Stimulated activated naive CD8-positive, alpha-beta T cell treated with anti-CD3 and anti-CD28 coated beads, Interleukin-15, Interleukin-2, amounts not matched to agents 100 U/mL and 50 U/mL, for 24 hours (primary cell): ENCODE measurements at places on chromosomes 7 and 10.
A peak's percentile ranks its signal among the peaks of the same experiment; 100 is the strongest.

DNA sequence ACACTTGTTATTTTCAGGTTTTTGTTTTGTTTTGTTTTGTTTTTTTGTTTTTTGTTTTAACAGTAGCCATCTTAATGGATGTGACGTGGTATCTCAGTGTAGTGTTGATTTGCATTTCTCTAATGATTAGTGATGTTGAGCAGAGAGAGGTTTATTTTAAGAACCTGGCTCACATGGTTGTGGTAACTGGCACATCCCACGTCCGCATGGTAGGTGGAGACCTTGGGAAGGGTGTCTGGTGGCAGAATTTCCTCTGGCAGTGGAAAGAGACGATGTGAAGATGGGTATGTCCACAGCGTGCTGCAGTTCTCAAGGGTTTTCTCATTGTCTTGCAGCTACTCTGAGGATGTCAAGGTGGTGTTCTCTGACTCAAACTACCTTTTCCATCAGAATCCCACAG is 252.2 kb downstream of the GALNT17 start:
- DNase-seq: no peak

DNA sequence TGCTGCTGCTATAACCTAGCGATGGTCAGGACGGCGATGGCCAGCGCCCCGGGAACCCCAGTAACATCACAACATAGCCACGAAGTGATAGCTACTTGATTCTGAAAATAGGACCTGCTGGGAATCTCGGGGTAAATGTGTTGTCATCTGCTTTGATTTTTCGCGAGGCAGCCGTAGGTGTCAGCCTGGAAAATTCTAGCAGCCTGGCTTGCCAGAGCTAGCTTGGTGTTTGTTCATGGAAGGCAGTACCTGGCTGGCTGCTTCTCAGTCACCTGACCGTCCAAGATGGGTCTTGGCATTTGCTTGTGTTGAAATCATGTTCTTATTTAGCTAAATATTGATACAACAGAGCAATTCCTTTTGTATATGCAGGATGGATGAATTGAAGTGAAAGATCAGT is 82.4 kb upstream of the BTBD16 start:
- DNase-seq: no peak

GRCh38 chr7:22252016-22252415 is 104.9 kb downstream of the RAPGEF5 start:
- DNase-seq: no peak

DNA sequence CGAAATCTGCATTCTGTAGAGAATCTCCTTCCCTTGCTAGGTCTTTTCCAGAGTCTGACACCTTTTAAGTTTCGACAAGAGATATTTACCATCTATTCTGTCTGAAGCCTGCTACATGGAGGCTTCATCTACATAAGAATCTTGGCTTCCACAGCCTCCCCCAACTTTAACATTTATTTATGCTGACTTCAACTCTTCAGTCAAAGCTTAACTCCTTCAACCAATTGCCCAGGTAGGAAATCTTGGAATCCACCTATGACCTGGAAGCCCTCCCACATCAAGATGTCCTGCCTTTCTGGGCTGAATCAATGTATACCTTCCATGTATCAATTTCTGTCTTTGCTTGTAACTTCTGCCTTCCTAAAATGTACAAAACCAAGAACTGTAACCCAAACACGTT is 54.7 kb downstream of the MINPP1 start:
- no peak for DNase-seq

DNA sequence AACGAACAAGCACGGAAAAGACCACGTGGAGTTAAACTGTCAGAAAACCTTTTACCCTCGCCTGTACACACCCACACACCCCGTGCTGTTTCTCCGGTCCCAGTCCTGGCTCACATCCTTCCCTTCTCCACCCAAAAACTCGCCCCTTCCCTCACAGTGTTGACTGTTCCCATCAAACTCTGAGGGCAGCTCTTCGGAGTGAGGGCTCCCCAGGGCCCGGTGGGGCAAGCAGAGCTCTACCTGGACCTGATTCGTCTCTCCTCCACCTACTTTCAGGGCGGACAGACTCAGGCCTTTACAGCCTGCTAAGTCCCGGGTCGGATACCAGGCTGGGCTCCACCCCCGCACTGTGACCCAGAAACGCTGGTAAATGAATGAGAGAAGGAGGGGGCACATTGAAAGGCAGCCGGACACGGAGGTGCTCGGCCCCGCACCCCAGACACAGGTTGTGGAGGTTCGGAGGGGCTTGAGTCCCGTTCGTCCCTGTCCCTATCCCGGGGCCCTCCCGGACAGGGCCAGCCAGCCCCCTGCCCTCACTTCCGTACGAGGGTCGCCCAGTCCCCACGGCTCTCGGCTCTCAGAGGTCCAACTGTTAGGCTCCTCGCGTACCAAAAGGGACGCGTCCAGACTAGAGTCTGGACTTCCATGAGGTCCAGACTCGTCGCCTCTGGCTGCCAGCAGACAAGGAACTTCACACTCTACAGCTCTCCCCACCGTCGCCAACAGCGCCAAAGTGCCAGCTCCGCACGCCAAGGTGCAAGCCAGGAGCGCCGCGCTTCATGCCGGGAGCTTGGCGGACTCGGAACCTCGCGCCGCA is 31.7 kb upstream of the ASL start:
- peak; percentile 41 for DNase-seq

DNA sequence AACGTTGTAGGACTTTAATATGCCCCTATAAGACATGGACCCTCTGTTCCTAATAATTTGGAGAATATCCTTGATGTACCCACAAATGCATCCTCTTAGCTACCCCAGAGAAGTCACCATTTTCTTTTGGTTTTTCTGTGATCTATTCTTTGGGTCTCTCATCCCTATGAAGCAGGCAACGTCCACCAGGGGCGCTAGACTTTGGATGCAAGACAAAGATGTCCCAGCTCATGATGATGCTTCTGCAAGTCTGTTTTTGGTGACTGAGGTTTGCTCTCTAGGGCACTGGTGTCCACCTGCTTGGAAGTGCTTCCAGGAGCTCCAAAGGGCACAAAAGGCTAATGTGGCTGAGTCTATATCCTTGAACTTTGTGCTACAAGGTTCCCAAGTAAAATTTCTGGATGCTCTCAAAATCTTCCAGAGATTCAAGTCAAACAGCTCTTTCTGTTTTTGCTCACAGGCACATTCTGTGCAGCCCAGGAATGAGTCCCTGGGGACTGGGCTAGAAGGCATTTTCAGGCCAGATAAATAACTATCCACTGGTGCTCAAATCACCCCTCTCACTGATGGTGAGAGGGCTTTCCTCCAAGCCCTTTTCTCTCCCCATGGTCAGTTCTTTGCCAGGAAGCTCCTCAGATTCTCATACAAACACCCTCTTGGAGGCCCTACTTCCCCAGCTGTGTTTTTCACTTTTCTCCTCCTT is 166.4 kb downstream of the C7orf25 start:
- DNase-seq: peak; percentile 66

DNA sequence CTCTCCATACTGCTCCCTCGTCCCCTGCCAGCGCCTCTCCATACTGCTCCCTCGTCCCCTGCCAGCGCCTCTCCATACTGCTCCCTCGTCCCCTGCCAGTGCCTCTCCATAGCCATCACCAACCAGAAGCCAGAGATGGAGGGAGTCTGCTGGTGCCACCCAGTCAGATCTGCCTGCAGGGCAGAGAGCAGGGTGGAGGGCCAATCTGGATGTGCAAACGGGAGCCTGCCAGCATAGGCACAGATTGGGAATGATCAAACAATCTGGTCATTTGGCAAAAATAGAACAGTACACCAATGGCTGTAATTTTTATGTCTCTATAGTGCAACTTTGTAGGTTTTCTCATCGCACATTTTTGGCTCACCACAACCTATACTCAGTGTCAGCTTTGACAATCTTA is 76.9 kb upstream of the LRRC4 start:
- DNase-seq: no peak

GRCh38 chr7:101146-102046 is 91.0 kb upstream of the FAM20C start:
- DNase-seq: no peak

DNA sequence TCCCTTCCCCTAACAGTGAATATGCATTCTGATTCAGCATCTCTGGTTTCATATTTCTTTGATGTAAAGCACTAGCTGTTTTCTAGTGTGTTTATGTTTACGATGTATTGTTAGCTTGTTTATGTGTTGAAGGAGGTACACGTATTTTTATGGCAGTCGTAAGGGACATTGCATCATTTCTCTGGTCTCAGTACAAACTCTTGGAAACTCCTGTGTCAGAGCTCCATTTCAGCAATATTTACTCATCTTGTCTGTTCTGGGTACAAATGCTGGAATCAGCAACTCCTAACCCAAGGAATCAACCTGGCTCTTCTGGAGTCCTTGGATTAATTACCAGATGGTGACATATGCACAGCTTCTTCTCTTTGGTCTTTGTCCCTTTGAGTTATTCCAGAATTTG is 270.0 kb upstream of the PLXDC2 start:
- DNase-seq: no peak

GRCh38 chr7:10022957-10023356 is 950.7 kb upstream of the PHF14 start:
- DNase-seq: no peak

DNA sequence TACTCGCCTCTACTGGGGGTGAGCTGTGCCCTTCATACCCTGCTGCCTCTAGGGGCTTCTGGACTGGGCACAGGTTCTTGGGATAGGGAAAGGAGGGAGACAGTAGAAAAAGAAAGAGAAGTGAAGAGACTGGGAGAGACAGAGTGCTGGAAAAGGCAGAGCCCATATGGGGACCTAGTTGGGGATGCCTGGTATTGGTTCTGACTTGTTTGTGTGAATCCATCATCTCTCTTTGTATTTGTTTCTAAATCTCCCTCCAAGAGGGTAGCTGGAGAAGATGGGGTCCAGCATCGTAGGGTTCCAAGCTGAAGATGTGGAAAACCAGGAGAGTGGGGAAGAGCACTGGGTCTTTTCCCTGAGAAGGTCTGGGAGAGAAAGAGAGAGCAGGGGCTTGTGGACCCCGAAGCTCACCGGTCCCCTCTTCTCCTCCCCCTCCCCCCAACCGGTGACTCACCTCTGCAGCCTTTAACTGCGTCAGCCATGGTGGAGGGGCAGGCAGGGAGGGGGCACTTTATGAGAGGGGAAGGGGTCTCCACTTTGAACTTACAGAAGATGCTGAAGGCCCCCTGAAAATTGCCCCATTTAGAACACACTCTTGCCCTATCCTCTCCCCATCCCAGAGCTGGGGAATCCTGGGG is 3.2 kb upstream of the VGF start:
- DNase-seq: peak; percentile 48

DNA sequence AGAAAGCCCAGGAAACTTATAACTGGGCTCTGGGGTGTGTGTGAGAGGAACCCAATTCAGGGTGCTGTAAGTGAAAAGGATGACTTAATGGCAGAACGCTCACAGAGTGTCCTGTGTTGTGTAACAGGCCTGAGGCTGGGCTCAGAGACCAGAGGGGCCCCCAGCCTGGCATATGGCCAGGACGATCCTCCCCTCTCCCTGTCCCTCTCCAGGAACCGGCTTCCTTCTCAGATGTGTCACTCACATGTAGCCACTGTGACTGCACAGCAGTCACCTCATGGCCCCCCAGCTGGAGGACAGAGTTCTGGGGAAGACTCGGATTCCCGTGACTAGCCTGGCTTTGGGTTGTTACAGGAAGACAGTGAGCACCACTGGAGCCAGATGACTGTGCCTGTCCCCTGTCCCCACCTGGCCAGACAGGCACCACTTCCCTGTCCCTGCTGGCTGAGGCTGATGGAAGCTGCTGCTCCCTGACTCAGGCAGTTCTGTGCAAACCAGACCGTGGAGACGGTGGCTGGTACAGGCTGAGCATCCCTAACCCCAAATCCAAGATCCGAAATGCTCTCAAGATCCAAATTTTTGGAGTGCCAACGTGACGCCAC is 220.5 kb downstream of the MLLT10 start:
- no peak for DNase-seq

GRCh38 chr10:52870562-52870961 is 98.0 kb upstream of the MBL2 start:
- no peak for DNase-seq

GRCh38 chr7:128875523-128875948 is 12.9 kb downstream of the ATP6V1F start:
- DNase-seq: no peak

DNA sequence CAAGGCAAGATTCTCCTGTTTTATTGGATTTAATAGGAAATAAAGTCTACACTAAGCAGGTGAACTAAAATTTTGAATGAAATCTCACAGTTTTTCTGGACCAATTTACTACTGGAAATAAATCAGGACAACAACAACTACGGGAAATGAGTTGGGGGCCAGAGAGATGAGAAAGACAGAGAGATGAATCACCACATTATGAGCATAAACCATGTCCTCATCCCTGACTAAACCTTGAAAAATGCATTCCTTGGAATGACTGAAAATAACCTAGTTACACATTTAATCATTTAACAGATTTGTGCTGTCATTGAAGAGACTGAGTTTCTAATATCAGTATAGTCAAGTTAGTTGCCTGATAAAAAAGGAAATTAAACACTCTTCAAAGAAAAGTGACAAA is 608.4 kb upstream of the KCND2 start:
- DNase-seq: no peak

DNA sequence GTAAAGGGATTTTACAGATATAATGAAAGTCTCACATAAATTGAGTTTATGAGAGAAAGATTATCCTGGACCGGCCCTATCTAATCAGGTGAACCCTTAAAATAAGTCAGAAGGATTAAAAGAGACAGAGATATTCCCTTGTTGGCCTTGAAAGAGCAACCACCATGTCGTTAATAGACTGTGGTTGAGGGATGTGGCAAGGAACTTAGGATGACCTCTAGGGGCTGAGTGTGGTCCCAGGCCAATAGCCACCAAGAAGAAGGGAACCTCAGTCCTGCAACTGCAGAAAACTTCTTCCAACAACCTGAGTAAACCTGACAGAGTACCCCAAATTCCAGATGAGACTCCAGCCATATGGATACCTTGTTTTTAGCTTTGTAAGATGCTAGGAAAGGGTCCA is 121.5 kb downstream of the POLR1F start:
- no peak for DNase-seq

DNA sequence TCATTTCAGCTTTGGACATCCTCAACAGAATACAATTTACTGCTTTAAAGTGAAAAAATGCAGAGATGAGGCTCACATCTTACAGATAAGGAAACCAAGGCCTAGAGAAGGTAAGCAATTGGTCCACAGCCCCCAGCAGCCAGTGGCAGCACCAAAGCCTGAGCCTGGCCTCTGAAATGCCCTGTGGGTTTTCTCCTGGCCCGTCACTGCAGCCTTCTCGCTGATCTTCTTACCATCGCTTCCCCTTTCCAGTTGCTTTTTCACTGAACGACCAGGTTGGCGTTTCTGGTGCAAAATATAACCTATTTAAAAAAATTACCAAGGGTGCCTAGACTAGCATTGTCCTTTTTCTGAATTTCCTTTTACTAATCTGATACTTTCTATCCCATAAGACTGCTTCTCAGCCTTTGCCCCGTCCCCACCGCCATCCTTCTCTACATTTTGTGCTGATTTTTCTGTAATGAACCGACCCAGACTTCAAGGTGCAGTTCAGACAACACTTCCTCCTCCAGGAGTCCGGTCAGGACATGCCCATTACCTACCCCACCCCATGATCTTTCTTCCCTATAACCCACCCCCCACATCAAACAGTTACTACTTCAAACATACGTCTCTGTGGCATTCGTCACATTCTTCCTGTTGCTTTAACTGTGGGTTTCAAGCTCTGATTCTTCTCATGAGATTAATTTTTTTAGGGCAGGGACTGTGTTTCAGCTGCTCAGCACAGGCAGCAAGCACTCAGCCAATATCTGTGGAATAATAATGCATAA is 289.4 kb downstream of the DNAJB6 start:
- DNase-seq: no peak

- DNase-seq: no peak
These were observed 342.8 kb downstream of the DNAJB6 start for GRCh38 chr7:157679607-157680006.
